ENCODE measurements at places on chromosomes 5 and 9.

GRCh38 chr9:89481538-89481915 lies 16.4 kb downstream of the SEMA4D start:
- DNase-seq: no peak

GRCh38 chr5:31847354-31847753 lies 208.4 kb downstream of the PDZD2 start:
- DNase-seq: no peak

GRCh38 chr5:79772651-79773050 lies 83.0 kb downstream of the CMYA5 start:
- DNase-seq: no peak

DNA sequence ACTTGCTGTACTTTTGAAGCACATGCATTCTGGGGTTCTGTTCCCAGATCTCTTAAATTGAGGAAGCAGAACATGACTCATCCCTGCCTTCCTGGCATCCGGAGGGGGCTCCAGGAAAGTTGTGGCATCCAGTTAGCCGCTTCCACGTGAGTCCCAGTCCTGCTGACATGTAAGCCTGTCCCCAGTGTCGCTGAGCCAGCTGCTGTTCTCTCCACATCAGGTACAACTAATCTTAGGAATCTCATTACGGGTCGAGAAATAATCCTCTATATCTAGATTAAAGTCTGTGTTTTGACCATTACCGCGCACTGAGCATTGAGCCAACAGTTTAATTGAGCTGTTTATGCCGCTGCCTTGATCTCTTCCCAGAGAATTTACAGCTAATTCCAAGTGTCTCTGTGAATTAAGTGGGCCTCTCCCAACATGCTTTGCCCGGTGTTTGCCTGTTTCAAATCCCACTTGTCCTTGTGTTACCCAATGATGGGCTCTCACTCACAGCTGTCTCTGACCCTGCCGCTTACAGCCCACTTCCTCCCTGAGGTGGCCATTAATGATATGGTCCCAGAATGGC lies 10.5 kb upstream of the SHB start:
- no peak for DNase-seq

DNA sequence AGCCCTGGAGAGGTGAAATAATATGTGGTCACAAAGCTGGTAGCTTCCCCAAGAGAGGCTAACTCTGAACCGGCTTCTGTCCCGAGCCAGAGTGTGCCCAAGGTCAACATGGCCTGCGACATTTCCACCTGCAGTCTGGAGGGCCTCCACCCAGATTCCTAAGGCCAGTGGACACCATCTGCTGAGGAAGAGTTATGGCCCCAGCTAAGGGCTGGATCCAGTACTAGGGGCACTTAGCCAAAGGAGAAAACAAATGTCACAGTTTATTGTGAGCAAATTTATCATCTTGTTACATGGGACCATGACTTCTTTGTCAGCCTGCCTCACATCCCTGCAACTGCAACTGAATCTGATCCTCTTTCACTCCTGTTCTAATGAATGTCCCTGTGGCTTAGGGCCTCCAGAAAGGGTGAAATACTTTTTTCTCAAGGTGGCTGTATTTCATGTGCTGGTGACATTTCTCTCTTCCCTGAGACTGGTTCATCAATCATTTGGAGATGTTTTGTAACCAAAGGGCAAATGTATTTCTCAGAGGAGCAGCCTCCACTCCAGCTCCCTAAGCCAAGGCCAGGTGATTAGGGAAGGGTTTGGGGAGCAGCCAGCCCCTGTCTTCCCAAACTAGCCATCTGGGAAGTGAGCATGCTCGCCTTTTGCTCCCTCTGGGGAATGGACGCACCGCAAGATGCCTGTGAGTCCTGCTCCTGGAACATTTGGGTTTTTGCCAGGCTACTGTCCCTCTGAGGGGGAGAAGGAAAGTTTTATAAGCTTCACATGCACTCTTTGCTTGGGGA lies 148.3 kb downstream of the CMYA5 start:
- no peak for DNase-seq

DNA sequence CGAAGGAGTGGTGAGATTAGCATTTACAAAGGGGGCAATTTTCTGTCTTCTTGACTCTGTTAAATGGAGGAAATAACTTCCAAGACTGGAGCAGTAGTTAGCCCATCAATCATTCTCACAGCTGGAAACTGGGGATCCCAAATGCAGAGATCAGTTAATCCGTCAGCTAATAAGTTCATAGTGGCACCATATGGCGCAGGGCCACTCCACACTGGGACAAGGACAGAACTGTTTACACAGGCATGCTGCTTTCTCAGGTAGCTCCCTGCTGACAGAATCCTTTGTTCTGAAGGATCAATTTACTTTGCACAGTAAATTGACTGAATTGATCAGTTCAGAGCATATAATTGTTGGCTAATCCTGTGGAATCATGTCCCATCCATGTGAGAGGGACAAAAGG lies 395.7 kb downstream of the TMEM161B start:
- DNase-seq: no peak

GRCh38 chr5:17157916-17158529 lies 59.4 kb upstream of the BASP1 start:
- DNase-seq: peak; percentile 96

- no peak for DNase-seq
Measured at GRCh38 chr5:120016717-120017382, 387.5 kb downstream of the FAM170A start.

DNA sequence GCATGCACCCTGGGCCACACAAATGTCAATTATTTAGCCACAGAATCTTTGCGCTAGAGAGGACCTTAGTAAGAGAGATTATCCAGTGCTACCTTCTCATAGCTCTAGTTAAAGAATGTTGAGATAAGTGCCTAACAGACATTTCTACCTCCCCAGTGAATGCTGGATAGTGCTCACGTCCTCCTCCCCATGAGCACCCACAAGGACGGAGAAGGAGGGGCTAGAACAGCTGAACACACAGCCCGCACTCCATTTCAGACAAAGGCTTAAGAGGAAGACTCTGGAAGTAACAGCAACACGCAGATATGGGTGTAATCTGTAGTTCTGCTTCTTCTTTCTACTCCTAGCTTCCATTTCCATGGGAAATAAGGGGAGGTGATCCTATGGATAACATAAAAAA lies 120.5 kb downstream of the FEM1C start:
- DNase-seq: no peak

DNA sequence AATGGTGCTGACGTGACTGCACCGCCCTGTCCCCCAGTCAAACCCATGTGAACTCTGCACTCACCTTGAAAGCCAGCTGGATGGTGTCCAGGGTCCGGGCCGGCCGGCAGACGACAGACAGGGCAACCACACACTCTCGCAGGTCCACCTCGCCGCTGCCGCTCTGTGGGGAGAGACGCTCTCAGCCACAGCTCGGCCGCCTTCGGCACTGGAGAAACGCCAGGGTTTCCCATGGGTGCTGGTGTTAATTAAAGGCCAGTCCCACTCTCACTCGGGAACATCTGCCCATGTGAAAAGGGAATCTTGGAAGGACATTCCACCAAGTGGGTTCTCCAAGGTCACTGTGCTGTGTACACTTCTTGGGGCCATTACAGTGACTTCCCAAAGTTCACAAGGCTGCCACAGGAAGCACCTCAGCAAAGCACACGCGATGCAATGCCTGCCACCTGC lies 25.5 kb upstream of the SLC6A3 start:
- no peak for DNase-seq

- DNase-seq: peak; percentile 82
Measured at GRCh38 chr9:136109351-136110081, 9.2 kb downstream of the TMEM250 start.

- no peak for DNase-seq
Measured at GRCh38 chr5:756171-756570, 28.4 kb downstream of the ZDHHC11B start.

DNA sequence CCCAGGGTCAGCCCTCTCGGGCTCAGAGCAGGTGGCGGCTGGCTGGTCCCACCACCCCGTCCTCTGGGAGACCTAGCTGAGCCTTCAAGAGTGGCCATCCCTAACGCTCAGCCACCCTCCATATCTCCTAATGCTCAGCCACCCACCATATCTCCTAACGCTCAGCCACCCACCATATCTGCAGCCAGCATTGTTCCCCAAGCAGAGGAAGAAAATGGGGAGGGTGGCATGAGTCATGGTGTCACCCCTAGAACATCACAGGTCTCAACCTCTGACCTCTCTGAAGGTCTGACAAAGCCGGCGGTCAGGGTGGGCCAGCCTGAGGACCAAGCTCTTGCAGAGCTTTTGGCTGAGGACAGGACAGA lies 14.7 kb downstream of the LHX3 start:
- DNase-seq: no peak

- no peak for DNase-seq
Measured at GRCh38 chr5:135170500-135170899, 136.5 kb upstream of the PITX1 start.

GRCh38 chr5:89065919-89066318 lies 182.9 kb upstream of the MEF2C start:
- DNase-seq: no peak

- no peak for DNase-seq
Measured at GRCh38 chr9:123834889-123835562, 94.9 kb downstream of the DENND1A start.

DNA sequence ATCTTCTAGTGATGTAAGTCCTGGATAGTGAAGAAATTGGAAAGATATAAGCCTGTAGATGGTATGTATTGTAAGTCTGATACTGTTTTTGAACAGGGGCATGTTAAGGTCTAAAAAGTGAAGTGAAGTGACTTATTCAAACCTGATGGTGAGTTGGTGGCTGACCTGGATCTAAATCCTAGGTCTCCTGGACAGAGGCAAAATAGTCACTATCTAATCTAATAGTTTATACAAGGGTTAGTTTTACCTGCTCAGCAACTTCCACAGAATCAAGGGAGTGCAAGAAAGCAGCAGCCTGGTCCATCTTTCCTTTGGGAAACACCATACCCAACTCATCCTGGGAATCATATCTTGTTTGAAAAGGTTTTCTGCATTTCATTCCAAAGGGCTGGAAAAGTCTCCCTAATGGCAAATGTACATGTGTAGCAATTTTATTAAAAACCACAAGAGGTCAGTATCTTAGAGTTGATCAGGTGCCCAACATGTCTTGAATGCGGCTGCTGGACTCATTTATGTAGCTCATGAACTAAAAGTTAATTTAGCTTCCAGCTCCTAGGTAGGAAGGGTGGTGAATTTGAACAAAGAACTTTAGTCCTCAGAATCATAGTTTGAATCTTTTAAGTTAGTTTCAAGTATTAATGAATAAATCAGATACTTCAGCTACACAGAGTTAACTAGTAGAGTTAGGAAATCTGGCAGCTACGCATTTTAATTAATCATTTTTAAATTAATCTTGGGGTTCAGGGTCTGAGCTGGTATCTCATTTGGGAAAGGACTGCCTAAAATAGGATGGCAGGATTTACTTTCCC lies 26.0 kb downstream of the SKP2 start:
- DNase-seq: no peak

- peak; percentile 14 for DNase-seq
Measured at GRCh38 chr5:123671042-123671441, 159.1 kb downstream of the CSNK1G3 start.

DNA sequence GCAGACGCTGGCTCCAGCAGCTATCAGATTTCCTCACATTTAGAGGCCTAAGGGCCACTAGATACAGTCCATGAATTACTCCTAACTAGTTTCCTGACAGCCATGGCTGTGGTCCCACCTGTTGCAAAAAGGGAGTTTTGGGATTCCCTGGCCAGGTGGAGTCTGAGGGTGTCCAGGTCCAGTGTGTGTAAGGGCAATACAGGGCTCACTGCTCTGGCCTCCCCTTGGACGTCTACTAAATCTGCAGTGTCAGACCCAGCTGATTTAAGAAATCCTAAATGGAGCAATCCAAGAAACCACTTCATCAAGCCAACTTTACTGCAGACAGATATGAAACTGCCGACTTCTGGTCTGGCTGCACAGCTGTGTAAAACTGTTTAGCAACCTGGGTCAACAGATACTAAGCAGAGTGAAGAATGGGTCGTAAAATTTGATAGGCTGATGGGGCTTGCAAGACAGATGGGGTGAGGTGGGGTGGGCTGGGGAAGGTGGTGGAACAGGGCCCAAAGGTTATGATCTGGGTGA lies 116.4 kb downstream of the GADD45G start:
- DNase-seq: no peak

GRCh38 chr9:120770931-120771330 lies 22.3 kb downstream of the FBXW2 start:
- no peak for DNase-seq

- DNase-seq: no peak
Measured at GRCh38 chr9:97704345-97704677, 7.2 kb upstream of the XPA start.

GRCh38 chr5:175873088-175873454 lies 1.7 kb downstream of the CPLX2 start:
- DNase-seq: no peak

DNA sequence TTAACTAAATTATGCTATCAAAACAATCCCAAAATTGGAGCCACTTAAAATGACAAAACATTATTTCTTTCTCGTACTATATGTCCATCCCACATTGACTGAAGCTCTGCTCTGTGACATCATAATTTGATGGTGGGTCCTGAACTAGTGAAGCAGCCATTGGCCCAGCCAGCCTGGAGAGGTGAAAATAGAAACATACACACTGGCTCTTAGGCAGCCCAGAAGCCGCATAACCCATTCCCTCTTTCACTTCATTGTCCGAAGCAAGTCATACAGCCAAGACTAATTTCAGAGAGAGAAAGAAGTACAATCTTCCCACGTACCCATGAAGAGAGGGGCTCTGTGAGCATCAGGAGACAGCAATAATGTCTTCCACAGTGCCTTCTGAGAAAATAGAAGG lies 342.5 kb downstream of the NFIB start:
- no peak for DNase-seq

GRCh38 chr5:71456362-71456743 lies 902 bp downstream of the BDP1 start:
- DNase-seq: no peak

DNA sequence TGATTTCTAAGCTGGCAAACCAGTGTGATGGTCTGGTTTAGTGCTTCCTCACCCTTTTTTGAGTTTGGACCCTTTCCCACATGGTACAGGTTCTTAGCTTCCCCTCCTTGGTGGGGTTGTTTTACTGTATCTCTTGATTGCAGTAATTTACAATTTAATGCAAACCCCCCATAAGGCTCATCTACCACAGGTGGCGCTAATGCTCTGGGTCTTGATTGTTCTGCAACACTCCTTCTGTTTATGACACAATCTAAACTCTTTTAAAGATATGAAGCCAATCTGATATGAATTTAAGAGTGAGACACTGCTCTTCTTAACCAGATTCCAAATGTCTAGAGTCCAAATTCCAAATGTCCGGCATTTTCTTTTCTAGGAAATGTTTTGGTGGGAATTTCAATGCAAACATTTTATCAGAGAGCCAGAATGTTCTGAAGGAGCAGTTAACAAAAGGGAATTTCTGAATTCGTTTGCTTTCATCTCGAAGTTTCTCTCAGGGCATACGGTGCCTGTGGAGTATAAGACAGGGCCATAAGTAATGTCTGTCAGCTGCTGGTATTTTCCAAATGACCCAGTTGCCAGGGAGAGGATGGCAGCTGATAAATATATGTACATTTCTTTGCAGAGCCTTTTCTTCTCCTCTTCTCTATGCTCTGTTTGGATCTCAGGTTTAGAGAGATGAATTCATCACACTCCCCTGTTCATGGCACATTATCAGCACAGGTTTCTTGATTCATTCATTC lies 246.8 kb downstream of the ARHGAP26 start:
- DNase-seq: peak; percentile 9

All from fibroblast of skin of left biceps (primary cell).